ENCODE measurements at places on chromosomes 13 and 19. TPM values are rescaled to one million over a fixed set of nuclear protein-coding genes. Genes with fewer than 3 reads are reported as not detected.

- no peaks in the 10 kb centered on the region for H3K4me1 ChIP-seq
- H3K36me3 ChIP-seq = no peaks in the 10 kb centered on the region
- no peak overlapping the region for H3K27ac ChIP-seq
- H3K27me3 ChIP-seq = peaks cover 2% of the 10 kb centered on the region
- DNase-seq = no peak
Observed at GRCh38 chr13:104567114-104567513, 1500.9 kb upstream of the SLC10A2 start.

- H3K36me3 ChIP-seq = peaks cover 8% of the 10 kb centered on the region
- peaks cover 18% of the 10 kb centered on the region for H3K4me1 ChIP-seq
- H3K27ac ChIP-seq = peak overlapping the region; percentile 95
- no peak for DNase-seq
- peaks cover 8% of the 10 kb centered on the region for H3K27me3 ChIP-seq
- H3K4me3 ChIP-seq = peak overlapping the region; percentile 89
Observed at GRCh38 chr13:94548382-94548781, 47.6 kb downstream of the TGDS start.

- peak overlapping the region; percentile 98 for H3K4me3 ChIP-seq
- peak; percentile 59 for DNase-seq
- peaks cover 4% of the 10 kb centered on the region for H3K36me3 ChIP-seq
- peaks cover 34% of the 10 kb centered on the region for H3K4me1 ChIP-seq
Observed at GRCh38 chr13:74132776-74133656, 1.2 kb downstream of the KLF12 start.

ATP4A gene
- total RNA-seq = not detected

DNA sequence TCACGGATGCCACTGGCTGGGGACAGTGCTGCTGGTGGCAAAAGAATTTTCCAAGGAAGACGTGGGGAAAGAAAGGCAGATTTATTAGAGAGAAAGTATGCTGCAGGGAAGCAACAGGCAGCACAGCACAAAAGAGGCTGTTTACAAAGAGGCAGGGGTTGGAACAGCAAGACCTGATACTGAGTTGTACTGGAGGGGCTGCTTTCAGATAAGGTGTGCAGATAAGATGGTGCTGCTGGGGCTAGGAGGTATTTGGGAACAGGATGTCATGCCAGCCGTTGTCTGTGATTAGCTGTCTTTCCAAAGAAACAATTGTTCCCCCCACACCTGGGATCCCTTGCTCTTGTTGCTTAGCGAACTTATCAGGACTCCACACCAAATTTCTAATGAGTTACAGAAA, 2023.3 kb upstream of the PCDH20 start:
- no peak overlapping the region for H3K27ac ChIP-seq
- no peaks in the 10 kb centered on the region for H3K4me1 ChIP-seq
- no peaks in the 10 kb centered on the region for H3K27me3 ChIP-seq

DNA sequence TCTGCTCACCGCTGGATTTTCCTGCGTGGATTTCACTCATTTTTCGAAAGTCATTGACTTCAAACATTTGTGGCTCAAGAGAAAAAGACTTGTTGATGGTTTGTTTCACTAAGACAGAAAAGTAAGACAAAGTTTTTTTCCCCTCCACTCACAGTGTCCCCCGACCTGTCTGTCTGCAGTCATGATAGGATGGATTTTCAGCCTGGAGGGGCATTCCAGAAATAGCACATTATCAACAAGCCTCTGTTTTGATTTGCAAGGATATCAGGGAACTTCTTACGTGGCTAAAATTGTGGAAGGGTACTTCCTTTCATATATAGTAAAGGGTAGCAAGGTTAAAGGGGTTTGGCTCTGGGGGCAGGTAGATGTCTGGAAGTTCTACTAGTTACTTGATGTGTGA, 11.8 kb downstream of the SOX21 start:
- no peak overlapping the region for H3K4me3 ChIP-seq
- H3K36me3 ChIP-seq = peaks cover 3% of the 10 kb centered on the region
- no peak overlapping the region for H3K27ac ChIP-seq
- H3K27me3 ChIP-seq = peaks cover 84% of the 10 kb centered on the region
- H3K4me1 ChIP-seq = peaks cover 2% of the 10 kb centered on the region

DCLK1 gene
- total RNA-seq = not detected

LYPD3 gene
- total RNA-seq = 1.8 TPM

DNA sequence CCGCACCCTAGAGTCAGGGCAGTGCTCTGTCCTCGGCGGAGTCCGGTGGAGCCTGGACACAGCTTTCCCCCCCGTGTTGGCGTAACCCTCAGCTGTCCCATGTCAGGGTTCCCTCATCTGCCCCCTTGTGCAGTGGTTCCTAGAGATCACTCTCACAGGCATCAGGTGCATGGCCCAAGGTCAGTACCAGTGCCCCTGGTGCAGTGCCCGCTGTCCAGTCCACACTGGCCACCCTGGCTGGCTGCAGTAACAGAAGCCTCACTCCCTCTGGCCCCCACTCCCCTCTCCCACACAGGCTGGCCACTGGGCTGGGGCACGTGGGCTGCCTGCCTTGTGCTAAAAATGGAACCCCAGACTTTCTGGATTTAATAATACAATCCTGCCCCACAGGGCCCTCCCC, 49.6 kb upstream of the C1QTNF9B start:
- H3K36me3 ChIP-seq = no peaks in the 10 kb centered on the region
- peaks cover 18% of the 10 kb centered on the region for H3K27me3 ChIP-seq
- no peak overlapping the region for H3K27ac ChIP-seq

ZNF549 gene
- 13.6 TPM for total RNA-seq

DNA sequence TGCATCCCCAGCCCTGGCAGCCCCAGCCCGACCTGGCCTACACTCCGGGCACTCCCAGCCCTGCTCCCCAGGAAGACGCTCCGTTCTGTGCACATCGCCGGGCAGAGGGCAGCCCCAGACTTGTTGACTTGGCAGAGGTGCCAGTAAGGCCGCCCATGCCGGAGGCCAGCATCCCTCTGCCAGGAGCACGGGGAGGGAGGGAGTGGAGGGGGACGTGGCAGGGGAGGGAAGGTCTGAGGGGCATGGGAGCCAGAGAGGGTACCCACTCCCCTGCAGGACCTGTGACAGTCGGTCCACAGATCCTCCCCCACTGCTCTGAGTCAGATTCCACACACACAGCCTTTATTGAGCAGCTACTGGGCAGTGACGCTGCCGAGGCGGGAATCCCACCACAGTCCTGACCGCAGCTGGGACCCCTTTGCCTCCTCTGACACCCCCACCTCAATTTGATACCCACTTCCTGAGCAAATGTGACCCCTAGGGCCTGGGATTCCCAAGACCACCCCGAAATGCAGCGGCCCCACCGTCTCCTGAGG, 1.9 kb upstream of the NKPD1 start:
- no peak for DNase-seq
- no peak overlapping the region for H3K4me3 ChIP-seq
- peaks cover 7% of the 10 kb centered on the region for H3K27me3 ChIP-seq
- H3K27ac ChIP-seq = no peak overlapping the region

DNA sequence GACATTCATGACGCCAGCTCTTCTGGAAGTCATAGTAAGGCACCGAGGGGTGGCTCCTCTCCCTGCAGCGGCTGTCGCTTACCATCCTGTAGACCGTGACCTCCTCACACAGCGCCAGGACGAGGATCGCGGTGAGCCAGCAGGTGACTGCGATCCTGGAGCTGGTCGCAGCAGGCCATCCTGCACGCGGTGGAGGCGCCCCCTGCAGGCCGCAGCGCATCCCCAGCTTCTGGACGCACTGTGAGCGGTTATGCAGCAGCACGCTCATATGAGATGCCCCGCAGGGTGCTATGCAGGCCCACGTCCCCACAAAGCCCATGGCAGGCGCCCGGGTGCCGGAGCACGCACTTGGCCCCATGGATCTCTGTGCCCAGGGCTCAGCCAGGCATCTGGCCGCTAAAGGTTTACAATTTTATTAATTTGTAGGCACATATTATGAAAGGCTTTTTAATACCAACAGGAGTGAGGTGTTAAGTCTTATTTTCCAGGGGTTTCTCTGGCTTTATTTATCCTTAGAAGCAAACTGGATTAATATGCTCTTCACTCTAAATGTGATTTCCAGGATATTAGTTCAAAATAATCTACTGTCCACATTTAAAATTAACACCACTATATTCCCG, 35.6 kb upstream of the PSPC1 start:
- no peak overlapping the region for H3K27ac ChIP-seq
- peak; percentile 48 for DNase-seq
- H3K4me3 ChIP-seq = no peak overlapping the region
- H3K36me3 ChIP-seq = peaks cover 31% of the 10 kb centered on the region
- H3K4me1 ChIP-seq = peaks cover 3% of the 10 kb centered on the region
- no peaks in the 10 kb centered on the region for H3K27me3 ChIP-seq

DNA sequence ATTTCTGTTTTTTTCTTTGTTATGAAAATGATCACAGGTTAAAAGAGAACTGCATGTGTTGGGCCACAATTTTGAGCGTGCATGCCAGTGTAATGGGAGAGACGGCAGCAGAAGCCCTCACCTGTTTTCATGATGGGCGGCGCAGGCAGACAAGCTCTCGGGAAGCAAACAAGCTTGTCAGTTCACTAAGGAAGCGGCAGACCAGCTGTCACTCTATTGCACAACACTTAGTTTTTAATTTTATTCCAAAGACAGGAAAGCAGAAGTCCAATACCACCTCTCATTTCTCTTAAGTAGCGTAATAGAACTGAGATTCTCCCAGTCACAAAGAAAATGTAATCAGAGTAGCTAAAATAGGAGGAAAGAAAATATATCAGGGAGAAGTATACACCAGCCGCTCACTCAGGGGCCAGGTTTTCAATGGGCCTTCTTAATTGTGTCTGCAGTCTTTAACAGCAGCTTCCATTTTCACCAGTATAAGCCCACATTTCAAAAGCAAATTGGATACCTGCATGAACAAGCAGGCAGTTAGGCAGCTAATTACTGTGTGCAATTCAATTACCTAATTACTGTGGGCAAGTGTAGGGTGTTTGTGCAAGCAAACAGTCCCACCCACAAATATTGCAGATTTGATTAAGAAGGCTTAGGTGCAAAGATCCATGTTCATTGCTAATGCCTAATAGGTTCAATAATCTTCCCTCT, 711.4 kb downstream of the DIAPH3 start:
- no peaks in the 10 kb centered on the region for H3K4me1 ChIP-seq
- no peak overlapping the region for H3K4me3 ChIP-seq
- peaks cover 5% of the 10 kb centered on the region for H3K27me3 ChIP-seq
- no peak for DNase-seq
- H3K27ac ChIP-seq = no peak overlapping the region

ERICH4 gene
- total RNA-seq = not detected

GRCh38 chr13:100428986-100429385, 159.6 kb downstream of the GGACT start:
- H3K36me3 ChIP-seq = peaks cover 18% of the 10 kb centered on the region
- peaks cover 16% of the 10 kb centered on the region for H3K4me1 ChIP-seq
- DNase-seq = no peak
- no peak overlapping the region for H3K4me3 ChIP-seq

DNA sequence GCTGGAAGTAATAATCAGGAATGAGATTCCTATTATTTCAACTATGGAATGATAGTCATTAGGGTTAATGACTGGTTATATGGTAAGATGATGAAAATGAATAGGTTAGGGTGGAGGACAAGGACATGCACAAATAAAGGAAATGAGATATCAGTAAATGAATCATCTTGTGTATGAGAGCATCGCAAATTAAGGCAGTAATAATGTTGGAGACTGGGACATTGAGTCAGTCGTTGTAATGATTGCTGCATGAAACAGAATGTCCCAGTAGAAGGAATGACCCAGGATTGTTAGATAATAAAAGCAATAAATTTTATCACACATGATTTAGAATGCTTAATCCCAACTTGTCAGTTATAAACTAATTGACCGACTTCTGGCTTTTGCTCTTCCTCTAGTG, 1733.7 kb upstream of the PCDH20 start:
- no peaks in the 10 kb centered on the region for H3K4me1 ChIP-seq
- H3K36me3 ChIP-seq = no peaks in the 10 kb centered on the region
- no peak overlapping the region for H3K4me3 ChIP-seq
- H3K27ac ChIP-seq = no peak overlapping the region

GRCh38 chr19:4738734-4739133, 15.1 kb upstream of the DPP9 start:
- no peak overlapping the region for H3K4me3 ChIP-seq
- no peaks in the 10 kb centered on the region for H3K36me3 ChIP-seq
- no peak for DNase-seq
- H3K27me3 ChIP-seq = peaks cover 22% of the 10 kb centered on the region
- peaks cover 3% of the 10 kb centered on the region for H3K4me1 ChIP-seq
- no peak overlapping the region for H3K27ac ChIP-seq

DNA sequence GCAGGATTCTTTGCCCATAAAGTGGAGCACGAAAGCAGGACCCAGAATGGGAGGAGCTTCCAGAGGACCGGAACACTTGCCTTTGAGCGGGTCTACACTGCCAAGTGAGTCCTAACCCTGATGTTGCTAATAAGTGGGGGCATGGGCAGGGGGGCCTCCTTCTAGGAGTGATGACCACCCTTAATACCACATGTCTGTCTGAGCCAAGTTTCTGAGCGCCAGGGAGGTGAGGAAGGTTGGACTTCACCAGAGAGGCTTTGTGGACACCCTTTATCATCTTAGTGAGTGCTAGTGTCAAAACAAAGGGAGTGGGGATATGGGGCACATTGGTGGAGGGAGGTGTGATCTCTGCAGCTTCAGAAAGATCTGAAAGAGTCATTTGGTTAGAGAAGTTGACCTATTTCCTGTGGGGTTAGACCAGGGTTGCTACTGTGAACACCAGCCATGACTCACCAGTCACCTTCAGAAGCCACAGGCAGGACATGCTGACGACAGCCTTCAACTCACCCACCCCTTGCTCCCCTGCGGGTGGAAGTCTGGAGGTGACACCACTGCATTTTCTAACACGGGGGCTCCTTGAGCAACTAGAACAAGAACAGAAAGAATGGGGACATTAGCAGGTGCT, 8.8 kb downstream of the ALOX5AP start:
- peak overlapping the region; percentile 70 for H3K27ac ChIP-seq
- H3K36me3 ChIP-seq = peaks cover 50% of the 10 kb centered on the region
- no peaks in the 10 kb centered on the region for H3K27me3 ChIP-seq
- DNase-seq = peak; percentile 72
- H3K4me3 ChIP-seq = peak overlapping the region; percentile 57

DNA sequence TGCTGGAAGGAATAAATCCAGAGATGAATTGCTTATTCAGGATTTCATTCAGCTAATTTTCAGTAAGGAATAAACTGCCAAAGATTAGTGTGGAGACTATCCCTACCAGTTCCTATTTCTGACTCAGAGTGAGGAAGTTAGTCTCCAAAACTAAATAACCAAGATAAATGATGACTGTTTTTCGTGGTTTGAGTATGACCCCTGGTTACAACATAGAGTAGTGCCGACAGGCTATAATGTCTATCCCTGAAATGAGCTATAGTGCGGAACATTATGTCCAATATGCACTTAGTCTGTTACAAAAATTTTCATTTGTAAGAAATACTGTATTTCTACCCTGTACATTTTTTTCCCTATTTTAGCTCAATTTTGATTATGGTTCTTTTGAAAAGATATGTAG, 51.4 kb downstream of the NBEA start:
- no peak for DNase-seq
- no peak overlapping the region for H3K27ac ChIP-seq
- no peaks in the 10 kb centered on the region for H3K4me1 ChIP-seq
- no peak overlapping the region for H3K4me3 ChIP-seq
- no peaks in the 10 kb centered on the region for H3K27me3 ChIP-seq
- peaks cover 2% of the 10 kb centered on the region for H3K36me3 ChIP-seq

EDDM13 gene
- total RNA-seq = 1.2 TPM

SERTM1 gene
- not detected for total RNA-seq

CYP2S1 gene
- 1.1 TPM for total RNA-seq

GRCh38 chr19:38559428-38560401, 58.0 kb downstream of the MAP4K1 start:
- no peak overlapping the region for H3K27ac ChIP-seq
- peaks cover 18% of the 10 kb centered on the region for H3K4me1 ChIP-seq
- H3K27me3 ChIP-seq = peaks cover 43% of the 10 kb centered on the region
- no peaks in the 10 kb centered on the region for H3K36me3 ChIP-seq

LILRB2 gene
- total RNA-seq = 0.57 TPM

GRCh38 chr13:101942535-101943157, 459.2 kb downstream of the FGF14 start:
- no peaks in the 10 kb centered on the region for H3K27me3 ChIP-seq
- DNase-seq = no peak
- no peaks in the 10 kb centered on the region for H3K36me3 ChIP-seq
- no peaks in the 10 kb centered on the region for H3K4me1 ChIP-seq
- no peak overlapping the region for H3K27ac ChIP-seq
